NCI-H1092 treated with DMSO at 0.1 percent for 48 hours (cell line): ENCODE measurements at places on chromosomes 2 and 18.

DNA sequence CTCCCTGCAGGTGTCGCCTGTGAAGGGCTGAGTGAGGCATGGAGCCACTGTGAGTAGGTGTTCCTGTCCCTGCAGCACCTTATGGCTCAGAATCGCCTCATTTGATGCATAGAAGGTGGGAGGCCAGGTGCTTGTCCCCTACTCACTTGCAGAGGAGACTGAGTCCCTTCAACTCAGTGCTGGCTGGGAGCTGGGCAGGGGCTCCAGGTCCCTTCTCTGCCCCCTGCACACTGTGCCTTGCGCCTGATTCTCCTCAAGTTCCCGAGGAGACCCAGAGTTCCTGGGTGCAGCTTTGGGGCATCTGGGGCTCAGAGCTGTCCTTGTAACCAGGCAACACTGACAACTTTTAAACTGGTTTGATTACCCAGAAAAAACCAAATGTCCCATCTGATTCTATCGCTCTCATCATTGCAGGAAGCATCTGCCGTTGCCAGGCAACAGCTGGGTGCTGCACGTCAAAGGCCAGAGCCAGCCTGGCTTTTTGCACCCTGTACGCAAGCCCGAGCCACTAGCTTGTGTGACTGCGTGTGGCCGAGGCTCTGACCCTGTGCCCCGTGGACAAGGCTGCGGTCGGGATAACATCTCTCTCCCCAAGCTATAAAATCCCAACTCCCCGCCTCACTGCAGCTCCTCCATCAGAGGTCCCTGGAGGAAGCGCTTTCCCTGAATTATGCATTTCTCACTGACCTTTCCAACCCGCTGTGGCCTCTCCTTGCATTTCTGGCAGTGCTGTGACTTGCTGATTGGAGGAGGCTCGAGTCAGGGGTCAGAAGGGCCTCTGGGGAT is 130.8 kb upstream of the HDAC4 start:
- DNase-seq, result no peak

DNA sequence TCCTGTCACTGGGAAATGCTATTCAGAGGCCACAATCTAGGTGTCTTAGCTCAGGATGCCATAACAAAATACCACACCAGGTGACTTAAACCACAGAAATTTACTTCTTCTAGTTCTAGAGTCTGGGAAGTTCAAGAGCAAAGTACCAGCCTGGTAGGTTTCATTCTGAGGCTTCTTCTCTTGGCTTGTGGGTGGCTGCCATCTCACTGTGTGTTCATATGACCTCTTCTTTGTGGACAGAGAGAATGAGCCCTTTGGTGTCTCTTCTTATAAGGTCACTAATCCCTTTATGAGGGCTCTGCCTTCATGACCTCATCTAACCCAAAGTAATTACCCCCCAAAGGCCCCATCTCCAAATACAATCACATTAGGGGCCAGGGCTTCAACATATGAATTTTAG is 57.3 kb downstream of the RHOB start:
- no peak for DNase-seq

- peak; percentile 28 for DNase-seq
These were observed 640 bp upstream of the SPR start for GRCh38 chr2:72886505-72887031.

DNA sequence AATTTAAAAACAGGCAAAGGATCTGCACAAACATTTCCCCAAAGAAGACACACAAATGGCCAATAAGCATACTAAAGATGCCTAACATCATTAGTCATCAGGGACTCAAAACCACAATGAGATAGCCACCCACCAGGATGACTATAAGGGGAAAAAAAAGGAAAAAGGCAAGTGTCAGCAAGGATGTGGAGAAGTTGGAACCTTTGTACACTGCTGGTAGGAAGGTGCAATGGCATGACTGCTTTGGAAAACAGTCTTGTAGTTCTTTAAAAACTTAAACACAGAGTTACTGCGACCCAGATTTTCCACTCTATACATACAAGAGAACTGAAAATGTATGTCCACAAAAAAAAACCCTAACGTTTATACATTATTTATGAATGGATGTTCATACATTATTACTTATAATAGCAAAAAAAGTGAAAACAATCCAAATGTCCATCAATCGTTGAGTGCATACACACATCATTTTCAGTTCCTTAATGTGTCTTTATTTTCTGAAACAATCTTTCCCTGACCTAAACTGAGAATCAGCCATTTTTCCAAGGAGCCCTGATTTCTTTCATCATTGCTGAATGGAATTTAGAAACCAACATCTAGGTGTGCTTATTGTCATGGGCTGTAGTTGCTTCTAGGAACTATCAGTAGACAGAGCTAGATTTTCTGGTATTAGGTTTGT is 64.7 kb upstream of the TLK1 start:
- no peak for DNase-seq

DNA sequence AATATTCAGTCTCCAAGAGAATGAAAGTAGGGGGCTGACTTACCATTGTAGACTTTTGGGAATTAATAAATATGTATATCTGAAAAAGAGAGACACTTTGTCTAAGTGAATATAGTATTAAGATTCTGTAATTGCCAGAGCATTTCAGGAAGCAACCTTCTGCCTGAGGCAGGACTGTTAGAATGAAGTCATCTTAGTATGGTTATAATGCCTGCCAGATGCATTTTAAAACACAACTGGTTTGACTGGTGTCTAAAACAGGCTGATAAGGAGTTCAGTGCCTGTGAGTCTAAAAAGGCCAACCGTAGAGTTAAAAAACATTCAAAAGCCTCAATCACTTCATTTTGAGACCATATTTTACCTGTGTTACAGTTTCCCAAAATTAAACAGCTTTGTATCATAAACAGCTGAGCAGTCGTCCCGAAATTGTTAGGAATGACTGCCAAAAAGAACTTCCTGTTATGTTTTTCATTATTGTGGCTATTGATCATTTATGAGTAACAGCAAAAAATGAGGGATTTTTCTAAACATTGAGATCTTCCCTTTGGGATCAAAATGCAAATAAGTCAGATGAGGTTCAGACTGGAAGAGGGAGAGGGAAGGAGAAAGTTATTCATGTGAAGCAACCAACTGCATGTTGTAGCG is 443.9 kb downstream of the PID1 start:
- no peak for DNase-seq

DNA sequence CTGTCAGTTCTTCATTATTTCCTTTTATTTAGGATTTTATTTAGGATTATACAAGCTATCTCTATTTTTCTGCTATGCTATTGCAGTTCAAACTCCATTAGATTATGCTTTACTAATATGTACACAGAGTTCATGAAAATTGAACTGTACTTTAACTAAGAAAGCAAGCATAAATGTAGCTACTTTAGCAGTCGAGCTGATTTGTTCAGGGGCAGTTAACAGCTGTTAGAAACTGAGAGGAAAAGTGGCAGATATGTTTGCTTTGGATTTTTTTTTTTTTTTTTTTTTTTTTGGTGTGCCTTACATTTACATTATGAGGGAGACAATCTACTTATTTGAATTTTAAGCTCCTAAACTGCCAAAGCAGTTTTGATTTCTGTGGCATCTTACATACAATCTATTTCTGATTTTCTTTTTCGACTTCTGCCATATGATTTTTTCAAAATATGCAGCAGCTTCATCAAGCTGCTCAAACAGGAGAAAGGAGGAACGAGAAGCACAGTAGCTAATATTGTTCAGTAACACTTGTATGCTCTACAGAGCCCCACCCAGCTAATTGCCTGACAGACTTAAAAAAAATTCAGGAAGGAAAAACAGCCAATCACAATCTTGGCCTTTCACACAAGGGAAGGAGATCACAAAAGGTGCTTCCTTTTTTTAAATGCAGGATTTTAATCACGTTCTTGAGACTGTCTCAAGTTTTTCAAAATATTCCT is 233.4 kb upstream of the SIX3 start:
- peak; percentile 92 for DNase-seq

DNA sequence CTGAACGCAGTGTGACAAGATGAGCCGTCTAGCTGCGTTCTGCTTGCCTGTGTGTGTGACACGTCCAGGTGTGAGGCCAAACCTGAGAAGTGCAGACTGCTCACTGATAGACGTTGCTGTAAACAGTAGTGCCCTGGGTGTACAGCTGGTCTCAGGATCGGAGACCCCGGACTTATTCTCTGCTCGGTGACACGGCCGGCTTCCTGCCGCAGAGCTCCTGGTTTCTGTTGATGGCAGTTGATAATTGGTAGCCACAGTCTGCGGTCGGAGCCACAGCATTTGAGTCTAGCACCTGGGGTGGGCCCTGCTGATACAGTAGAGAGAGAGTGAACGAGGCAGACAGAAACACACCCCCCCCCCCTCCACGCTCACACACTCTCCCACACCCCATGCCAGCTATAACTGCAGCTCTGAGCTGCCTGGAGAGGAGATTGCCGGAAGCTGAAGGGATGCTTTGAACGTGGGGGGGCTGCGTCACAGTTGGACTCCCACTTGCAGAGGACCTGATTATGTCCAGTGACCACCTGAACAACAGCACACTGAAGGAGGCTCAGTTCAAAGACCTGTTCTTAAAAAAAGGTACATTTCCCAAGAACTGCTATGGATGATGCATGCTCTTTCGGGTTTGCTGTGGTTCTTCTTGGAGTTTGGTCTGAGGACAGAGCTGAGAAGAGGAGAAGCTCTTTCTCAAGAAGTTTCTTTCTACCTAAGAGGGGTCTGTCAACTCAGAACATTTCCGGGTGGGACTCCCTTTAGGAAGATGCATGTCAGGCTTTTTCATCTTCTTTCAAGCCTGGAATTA is 114.0 kb downstream of the FAM210A start:
- DNase-seq, result no peak

DNA sequence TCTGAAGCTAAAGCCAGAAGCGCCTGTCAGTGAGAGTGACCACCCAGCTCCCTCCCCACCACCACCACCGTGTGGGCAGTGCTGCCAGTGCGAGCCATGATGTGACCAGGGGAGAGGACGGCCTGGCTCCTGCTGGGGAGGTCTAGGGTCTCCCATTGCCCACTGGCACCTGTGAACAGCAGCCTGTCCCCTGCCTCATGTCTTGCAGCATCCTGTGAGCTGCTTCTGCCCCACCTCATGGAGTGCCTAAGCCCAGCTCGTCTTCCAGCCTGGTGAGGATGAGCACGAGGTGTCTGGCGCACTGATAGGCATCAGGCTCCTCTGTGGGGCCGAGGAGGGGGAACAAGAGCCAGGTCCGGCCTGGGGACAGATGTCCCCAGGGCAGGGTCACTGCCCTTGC is 61.4 kb downstream of the FAM168B start:
- no peak for DNase-seq

DNA sequence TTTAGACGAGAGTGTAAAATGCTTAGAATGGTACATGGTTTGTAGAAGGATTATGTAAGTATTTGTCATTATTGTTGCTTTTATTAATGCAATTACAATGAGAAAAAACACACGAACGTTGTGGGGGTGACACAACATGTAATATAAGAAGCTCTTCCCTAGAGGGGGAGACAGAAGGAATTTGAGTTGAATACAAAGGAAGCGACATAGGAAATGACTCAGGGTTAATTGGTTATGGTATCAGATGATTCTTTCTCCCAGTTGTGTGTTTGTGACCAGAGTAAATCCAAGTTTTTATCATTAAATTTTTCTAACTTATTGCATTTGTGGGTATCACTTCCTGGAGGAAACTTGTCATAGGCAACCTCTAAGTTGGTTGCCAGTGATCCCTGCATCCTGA is 625.6 kb upstream of the CDH2 start:
- DNase-seq, result no peak

DNA sequence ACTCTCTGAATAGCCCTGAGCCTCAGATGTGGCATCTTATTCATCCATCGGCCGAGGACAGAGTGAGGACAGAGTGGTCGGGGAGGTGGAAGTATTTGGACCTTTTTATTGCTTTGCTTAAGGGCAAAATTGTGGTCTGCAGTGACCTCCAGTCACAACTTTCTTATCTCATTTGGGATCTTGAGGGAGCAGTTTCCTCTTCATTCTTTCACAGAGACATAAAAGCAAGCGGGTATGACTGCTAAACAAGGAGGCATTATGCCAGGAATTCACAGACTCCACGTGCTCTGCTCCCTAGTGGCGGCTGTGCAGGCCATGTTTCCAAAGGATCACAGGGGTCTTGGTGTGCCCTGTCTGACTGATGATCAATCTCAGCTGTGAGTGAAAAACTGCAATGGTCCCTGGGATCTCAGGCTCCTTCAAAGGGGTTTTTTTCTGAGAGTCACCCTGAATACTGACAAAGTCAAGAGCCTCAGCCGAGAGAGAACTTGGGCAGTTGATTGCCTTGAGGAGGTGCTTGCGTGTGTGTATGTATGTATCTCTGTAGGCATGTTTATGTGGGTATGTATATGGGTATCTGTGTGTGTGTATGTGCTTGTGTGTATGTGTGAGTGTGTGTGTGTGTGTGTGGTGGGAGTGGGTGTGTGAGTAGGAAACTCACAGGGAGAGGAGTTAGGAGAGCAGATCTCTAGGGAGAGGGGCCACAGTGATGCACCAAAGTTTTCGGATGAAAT is 47.7 kb downstream of the RAPGEF4 start:
- no peak for DNase-seq
